NCI-H1417 (cell line): ENCODE measurements at places on chromosomes 13 and 19.
A peak's percentile ranks its signal among the peaks of the same experiment; 100 is the strongest.

GRCh38 chr19:37885392-37885791 lies 21.0 kb downstream of the WDR87 start:
- DNase-seq = no peak

GRCh38 chr13:48567515-48568369 lies 34.9 kb upstream of the RCBTB2 start:
- DNase-seq = no peak

- no peak for DNase-seq
Observed at GRCh38 chr13:107079423-107080049, 511.6 kb upstream of the ARGLU1 start.

- no peak for DNase-seq
Observed at GRCh38 chr13:88042489-88042888, 371.3 kb downstream of the SLITRK5 start.

DNA sequence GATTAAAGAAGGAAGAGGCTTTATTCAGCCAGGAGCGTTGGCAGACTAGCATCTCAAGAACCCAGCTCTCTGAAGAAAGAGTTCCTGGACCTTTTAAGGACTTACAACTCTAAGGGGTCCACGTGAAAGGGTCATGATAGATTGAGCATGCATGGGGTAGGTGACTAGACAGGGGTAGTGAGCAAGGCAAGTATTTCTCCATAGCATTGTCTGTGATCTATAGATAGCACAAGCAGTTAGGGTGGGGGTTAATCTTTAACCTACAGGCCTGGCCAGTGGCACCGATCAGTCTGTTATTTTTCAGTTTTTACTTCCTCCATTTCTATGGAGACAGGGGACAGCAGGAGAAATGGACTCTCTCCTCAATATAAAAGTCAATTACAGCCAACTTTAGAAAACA lies 983.7 kb downstream of the SLITRK1 start:
- DNase-seq = no peak

- DNase-seq = no peak
Observed at GRCh38 chr19:40588110-40588854, 11.6 kb downstream of the SHKBP1 start.

- DNase-seq = peak; percentile 84
Observed at GRCh38 chr13:52010890-52011631, at the start of gene ATP7B. TSS of gene ATP7B (minus strand) at chr13:52011450. CDS start at chr13:52011337, 113 bp downstream.

DNA sequence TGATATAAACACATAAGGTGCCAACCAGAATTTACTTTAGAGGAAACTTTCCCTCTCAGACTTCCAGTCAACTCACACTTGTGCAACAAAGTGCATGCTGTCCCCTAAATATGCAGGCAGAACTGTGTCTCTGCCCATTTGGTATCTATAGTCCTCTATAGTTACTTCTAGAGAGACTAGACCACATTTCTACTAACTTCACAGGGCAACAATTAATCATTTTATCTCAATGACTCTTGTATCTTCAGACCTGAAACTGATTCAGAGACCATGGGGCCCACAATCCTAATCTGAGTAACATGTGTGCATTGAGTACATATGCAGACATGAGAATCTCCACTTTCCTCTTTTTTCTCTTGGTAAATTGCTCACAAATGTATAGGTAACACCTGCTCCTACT lies 158.1 kb downstream of the ZNF486 start:
- DNase-seq = no peak
